ENCODE measurements at places on chromosomes 5 and 9.

DNA sequence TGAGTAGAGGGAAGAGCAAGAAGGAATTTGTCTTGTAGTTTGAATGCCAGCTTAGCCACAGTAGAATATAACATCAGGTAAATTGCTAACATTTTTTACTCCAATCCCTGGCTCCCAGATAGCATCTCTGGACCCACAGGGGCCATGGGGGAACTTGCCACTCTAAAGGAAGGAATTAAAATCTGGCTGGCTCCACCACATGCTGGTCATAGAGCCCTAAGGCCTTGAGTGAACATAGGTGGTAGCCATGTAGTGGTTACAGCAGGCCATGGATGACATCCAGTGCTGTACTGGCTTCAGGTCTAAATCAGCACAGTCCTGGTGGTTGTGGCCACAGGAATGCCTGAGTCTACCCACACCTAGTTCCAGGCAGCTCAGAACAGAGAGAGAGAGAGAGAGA is 109.9 kb upstream of the RGMB start:
- DNase-seq: no peak

DNA sequence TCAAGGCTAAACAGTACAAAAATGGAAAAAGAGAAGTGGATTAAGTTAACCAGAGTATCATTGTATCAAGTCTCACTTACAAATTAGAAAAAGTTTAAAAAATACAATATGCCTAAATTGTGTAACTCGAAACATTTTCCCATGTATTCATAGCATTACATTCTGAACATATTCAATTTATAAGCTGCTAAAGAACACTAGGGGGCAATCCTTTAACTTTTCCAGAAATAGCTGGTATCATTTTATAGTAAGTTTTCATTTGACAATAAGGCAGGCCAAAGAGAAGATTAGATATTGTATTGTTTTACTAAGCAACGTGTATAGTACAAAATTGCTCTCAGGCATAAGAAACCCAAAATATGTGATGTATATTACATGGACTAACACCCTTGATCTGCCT is 234.6 kb downstream of the ADGRV1 start:
- no peak for DNase-seq

GRCh38 chr5:84248013-84248412 is 136.7 kb downstream of the EDIL3 start:
- DNase-seq: peak; percentile 26

GRCh38 chr5:150625831-150626746 is 14.4 kb upstream of the SYNPO start:
- DNase-seq: no peak

- no peak for DNase-seq
Measured at GRCh38 chr5:26889815-26890214, 148.6 kb downstream of the CDH9 start.

DNA sequence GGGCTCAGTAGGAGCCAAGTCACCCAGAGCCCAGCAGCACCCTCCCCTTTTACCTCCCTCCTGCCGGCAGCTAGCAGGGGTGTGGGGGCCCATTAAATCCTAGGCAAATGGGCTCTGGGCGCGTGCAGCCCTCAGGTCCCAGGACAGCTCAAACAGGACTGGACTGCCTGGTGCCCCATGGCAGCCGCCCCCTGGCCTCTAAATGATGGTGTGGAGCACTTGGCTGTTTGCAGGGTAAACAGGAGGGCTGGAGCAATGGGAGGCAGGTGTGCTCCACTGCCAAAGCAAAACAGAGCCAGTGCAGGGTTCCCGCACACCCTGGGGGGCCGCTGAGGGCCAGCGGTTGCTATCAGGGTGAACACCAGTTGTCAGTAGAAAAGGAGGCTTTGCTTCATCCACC is 55.9 kb upstream of the C5orf58 start:
- DNase-seq: no peak

DNA sequence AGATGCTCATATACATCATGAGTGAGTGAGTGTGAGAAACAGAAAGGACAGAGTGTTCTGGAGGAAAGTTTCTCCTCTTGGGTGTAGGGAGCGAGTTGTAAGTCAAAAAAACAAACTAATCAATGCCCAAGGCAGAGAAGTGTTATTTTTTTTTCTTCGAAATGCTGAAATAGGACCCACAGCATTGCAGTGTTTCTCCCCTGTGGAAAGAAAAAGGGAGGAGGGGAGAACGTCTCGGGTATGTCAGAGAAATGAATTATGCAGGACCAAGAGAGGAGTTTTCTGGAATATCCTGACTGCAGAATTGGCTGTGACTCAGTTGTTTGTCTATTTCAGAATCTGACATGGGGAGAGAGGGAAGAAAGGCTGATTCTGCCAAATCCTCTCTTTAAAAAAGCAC is 337.9 kb upstream of the RFX3 start:
- DNase-seq: peak; percentile 56

GRCh38 chr9:129390541-129390940 is 212.5 kb upstream of the IER5L start:
- no peak for DNase-seq

DNA sequence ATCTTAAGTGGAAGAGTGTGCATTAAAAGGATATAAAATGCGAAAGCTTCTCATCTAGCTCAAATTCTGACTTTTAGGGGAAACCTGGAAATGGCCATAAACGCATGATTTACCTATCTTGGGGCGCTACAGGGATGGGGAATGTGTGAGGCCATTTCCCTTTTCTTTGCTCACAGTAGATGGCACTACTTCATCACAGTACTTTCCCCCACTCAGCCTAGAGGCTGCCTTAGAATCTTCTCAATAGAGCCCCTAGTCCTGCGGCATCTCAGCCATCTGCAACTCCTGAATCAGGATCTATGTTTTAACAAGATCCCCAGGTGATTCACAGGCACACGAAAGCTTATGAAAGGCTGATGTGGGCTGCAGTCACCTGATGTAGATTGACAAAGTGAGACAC is 110.8 kb downstream of the LHFPL2 start:
- DNase-seq: peak; percentile 61

GRCh38 chr5:110376281-110376951 is 350.1 kb downstream of the TMEM232 start:
- peak; percentile 82 for DNase-seq
